Stimulated activated CD8-positive, alpha-beta memory T cell treated with anti-CD3 and anti-CD28 coated beads, Interleukin-4, amount 100 ng/mL, for 1 hour (primary cell): ENCODE measurements at places on chromosomes 16 and 17.

GRCh38 chr17:67521775-67522069, 144.6 kb downstream of the PITPNC1 start:
- no peak for DNase-seq

GRCh38 chr17:43330876-43331639, 67.7 kb upstream of the ARL4D start:
- no peak for DNase-seq

DNA sequence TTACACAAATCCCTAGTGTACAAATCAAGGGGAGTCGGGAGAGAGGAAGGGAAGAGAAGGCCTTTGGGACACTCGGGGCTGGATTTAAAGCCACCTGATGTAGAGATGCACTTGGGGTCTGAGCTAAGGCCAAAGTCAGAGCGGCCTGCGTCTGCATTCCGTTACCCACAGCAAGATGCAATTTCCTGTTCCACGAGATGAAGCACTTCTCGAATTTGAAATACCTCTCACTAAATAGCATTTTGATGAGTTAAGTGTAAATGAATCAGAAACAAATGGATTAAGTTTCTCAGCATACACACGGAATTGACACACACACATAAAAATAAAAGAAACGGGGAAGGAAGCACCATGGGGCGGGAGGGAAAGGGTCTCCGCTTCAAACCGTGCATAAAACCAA, 386.0 kb downstream of the SOX9 start:
- DNase-seq, result no peak

DNA sequence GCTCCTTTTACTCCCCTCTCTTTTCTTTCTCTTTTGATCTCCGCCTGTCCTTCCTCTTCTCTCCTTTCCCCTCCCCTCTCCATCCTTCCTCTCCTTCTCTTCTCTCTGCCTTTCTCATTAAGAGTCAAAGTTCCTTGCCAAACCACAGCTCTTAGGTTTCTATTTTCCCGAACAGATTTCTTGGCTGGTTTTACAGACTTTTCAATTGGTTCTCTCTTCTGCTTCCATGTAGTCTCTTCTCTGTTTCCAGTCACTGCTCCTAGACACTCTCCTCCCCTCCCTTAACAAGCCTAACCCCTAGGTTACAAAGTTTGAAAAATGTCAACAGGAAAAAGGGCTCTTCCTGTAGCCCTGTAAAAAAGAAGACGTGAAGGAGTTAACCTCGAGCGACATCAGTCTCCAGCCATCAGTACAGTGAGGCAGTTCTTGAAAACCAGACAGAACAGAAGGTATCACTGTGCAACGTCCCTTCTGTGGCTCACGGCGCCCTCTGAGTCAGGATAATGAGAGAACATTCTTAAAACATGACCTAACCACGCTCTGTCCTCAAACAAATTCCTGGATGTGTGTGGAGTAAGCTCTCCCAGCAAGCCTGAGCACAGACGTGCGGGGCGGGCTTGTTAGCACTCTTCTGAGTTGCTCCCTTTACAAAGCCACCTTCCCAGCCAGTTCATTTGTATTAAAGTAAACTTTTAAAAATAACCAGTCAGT, 11.6 kb upstream of the MARCHF10 start:
- no peak for DNase-seq
